ENCODE measurements at places on chromosomes 12 and 14.
A peak's percentile ranks its signal among the peaks of the same experiment; 100 is the strongest.

DNA sequence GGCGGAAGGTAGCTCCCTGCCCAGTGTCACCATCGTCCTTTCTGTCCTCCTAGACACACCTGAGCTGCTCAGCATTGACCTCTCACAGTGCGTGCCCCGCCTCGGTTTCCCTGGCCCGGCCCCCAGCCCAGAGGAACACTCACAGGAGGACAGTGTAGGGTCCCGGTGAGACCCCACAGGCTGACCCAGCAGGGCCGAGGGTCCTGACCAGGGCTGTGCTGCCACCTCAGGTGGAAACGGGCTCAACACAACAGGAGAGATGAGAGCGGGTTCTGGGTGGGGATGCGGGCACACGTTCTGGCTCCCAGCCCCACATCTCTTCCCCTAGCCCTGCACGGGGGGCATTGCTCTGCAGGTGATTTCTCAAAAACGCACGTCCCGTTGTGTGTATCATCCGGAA, 98.1 kb downstream of the PIWIL1 start:
- DNase-seq: no peak

GRCh38 chr12:6396031-6396430, 12.1 kb downstream of the LTBR start:
- DNase-seq: no peak

DNA sequence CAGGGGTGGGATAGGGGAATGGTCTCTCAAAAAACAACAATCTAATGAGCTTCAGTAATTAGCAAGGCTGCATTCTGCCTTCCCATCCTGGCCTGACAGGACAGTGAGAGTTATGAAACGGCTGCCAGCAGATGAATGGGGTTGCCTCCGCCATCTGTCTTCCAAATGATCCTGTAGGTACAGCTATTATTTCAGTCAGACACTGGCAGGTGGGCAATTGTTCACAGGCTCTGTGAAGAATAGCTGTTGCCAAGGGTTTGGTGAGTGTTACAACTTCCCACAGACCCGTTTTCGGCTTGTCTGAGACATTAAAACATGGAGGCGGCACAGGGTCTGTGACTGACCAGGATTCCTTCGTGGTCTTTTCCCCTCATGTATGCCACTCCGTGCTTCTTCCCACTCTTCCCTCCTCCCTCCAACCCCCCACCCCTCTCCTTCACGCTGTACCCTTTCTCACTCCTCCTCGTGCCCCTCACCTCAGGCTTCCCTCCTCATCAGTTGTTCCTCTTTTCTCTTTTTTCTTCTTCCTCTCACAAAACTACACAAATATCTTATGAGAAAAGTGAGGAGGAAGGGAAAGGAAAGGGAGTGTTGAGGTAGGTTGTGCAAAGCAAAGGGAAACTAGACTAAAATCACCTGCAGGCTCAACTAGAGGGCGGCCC, 160.8 kb upstream of the GZMB start:
- DNase-seq: no peak

GRCh38 chr12:69024413-69024812, 91.4 kb upstream of the CPM start:
- no peak for DNase-seq

GRCh38 chr12:85996280-85996679, 122.2 kb downstream of the NTS start:
- DNase-seq: no peak

DNA sequence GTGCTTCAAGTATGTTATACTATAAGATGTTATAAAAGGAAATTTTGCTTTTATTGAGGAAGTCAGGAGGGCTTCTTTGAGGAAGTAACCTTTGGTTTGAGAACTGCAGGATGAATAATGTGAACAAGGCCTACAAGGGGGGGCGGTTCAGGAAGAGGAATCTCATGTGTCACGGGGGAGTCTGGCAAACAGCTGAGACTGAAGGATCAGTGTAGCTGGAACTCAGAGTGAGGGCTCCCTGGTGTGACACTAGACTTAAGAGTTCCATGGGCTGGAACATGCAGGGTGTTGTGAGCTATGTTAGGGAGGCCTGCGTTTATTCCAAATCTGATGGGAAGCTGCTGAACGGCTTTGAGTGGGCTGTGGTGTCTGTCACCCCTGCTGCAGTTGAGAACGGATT, 62.3 kb downstream of the UNC79 start:
- no peak for DNase-seq

GRCh38 chr14:94974893-94975292, 182.4 kb downstream of the DICER1 start:
- DNase-seq: no peak

DNA sequence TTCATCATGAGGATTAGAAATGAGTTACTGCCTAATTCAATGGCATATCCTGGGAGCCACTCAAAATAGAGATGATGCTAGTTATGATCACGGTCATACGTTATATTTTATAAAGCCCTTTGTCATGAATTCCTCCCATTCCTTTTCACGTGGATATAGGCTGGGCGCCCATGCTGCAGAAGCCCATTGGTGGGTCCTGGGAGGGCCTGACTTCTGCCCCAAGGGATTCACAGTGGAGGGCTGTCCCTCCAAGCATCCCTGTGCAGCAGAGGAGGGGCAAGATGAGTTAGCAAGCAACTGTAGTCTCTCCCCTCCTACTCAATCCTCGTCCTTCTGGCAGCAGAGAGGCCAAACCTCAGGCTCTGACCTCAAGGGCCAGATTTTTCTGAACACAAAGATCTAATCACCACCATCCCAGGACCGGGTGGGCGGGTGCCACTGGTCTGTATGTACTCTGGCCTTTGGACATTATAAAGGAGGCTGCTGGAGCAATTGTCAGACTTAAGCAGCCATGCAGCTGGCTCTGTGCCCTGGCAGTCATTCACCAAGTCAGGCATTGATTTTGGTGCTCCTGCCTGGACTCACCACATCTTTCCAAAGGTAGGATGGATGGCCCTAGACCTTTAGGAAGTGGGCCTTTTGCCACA, 8.6 kb downstream of the GLTP start:
- no peak for DNase-seq

GRCh38 chr14:68234101-68234905, 414.7 kb downstream of the RAD51B start:
- DNase-seq: no peak

DNA sequence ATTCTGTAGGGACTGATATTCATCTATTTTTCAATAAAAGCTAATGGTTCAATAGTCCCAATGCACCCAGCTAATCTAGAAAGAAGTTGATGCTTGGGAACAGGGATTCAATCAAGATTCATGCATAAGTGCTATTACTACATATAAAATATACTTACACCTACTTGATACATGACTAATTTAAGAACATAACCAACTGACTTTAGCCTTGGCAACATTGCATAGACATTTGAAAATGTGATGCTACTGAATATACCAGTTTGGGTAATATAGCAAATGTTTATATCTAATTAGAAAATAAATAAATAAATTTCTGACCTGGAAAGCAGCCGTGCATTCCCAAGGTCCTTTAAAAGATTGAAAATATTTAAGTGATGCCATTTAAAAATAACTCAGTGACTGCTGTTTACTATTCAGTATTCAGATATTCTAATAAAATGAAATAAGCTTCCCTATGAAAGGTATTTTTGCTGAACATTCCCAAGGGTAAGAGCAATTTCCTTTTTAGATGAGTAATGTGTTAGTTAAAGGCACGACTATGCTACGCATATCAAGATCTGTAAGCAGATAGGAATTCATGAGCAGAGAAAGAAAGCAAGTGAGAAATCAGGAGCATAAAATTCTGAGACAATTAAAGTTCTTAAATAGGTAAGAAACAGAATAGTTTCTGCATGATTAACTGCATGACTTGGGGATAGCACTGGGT, 160.6 kb upstream of the SYT1 start:
- DNase-seq: peak; percentile 15

GRCh38 chr12:48996794-48997718, 2.1 kb downstream of the DDN start:
- no peak for DNase-seq

DNA sequence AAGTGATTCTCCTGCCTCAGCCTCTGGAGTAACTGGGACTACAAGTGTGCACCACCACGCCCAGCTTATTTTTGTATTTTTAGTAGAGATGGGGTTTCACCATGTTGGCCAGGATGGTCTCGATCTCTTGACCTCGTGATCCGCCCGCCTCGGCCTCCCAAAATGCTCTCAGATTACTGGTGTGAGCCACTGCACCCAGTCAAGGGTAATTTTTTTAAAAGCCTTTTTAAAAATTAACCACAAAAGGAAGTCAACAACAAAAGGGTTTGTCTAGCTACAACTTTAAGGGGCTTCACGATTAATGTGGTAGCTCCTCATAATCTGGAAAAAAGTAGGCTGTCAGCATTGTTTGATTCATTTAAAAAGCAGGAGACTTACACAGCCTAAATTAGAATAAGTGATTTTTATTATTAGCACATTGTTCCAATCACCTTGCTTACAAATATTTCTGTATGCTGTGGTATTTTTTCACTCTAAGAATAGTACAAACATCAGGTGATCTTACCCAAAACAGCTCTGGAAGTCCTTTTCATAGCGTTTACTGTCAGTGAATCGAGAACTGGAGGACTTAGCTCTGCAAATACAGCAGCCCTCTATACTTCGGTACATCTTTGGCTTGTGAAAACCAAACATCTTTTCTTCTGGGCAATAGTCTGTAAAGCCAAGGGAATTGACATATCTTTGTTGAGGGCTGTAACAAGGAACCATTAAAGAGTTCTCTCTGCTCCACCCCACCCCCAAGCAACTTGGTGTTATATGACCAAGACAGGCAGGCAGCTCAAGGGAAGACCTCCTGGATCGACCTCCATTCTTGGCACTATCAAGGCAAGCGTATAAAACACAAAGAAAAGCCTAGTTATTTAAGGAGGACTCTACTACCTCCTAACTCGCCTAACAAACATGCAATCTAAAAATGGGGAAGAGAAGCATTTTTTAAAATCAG, 28.1 kb downstream of the SINHCAF start:
- no peak for DNase-seq

- DNase-seq: no peak
Observed at GRCh38 chr14:75181293-75182062, 5.1 kb upstream of the TMED10 start.

DNA sequence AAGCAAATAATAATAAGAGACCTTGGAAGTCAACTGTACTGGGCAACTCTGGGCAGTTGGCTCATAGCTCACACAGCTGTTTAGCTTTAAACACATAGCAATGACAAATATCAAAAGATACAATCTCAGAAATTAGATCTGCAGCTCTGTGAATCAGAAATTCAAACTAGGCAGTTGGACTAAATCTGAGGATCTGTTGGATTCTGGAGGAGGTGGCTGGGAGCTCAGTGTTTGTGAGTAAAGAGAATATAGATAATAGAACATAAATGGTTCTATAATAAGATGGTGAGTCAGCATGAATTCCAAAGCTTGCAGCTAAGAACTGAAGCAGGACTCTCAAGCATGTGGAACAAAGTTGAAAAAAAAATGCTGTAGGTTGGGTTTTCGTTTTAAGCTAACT, 1949.4 kb upstream of the SEL1L start:
- peak; percentile 42 for DNase-seq

GRCh38 chr12:93153321-93153720, 224.2 kb upstream of the EEA1 start:
- DNase-seq: no peak

DNA sequence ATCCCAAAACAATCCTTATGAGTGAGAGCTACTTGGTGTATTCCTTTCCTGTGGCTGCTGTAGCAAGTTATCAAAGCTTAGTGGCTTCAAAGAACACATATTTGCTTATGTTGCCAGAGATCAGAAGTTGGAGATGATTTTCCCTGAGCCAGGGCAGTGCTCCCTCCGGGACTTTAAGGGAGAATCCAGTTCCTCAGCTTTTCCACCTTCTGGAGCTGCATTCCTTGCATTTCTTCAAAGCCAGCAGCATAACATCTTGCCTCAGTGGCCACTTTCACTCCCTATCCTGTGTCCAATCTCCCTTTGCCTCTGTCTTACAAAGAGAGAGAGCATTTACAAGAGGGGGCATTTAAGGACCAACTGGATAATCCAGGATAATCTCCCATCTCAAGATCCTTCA, 33.7 kb downstream of the P2RX7 start:
- no peak for DNase-seq

DNA sequence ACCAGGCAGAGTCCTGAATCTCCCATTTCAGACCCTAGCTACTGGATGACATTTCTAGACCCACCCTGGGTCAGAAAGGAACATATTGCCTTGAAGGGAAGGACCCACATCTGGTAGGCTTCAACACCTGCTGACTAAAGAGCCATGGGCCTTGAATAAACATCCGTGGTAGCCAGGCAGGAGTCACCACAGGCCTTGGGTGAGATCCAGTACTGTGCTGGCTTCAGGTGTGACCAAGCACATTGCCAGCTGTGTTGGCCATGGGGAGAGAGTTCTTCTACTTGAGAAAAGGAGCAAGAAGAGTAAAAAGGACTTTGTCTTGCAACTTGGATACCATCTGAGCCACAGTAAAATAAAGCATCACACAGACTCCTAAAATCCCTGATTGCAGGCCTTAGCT, 332.6 kb downstream of the SLC16A7 start:
- no peak for DNase-seq

- no peak for DNase-seq
Observed at GRCh38 chr12:42924482-42924881, 334.9 kb upstream of the PRICKLE1 start.

DNA sequence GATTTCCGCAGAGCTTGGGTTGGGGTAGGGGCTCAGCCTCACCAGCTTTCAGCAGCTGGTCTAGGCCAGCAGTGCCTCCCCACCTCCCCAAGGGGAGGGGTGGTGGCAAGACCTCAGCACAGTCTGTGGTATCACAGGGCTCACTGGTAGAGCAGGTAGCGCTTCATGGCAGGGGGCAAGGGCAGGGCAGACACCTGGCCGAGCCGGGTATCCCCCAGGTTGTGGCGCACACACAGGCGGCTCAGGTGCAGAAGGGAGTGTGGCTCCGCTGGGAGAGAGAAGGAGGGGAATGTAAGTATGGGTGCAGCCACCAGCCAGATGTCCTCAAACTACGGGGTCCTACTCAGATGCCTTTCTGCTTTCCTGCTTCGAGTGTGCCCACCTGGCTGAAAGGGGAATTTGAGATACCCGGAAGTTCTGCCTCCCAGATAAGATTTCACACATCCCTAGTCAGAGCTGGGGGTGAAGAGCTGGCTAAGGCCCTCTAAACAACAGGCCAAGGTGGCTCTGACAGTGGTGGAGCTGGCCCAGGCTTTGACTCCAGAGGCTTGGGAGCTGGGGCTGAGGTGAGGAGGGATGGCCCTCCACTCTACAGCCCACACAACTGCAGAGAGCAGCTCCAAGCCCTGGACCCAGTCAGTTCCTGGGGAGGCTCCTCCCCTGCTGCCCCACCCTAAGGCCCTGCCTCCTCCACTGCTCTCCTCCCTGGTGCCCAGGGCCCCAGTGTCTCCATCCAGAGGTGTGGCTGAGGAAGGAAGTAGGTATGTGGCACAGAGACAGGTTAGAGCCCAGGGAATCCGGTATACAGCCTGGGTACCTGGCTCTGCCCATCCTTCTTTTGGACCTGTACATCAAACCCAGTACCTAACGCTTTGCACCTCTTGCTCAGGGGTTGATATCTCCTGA, 1.8 kb downstream of the SPSB2 start:
- DNase-seq: no peak

- DNase-seq: no peak
Observed at GRCh38 chr14:56524971-56525677, 54.5 kb upstream of the TMEM260 start.

- DNase-seq: no peak
Observed at GRCh38 chr12:55827806-55828205, 1.6 kb downstream of the DNAJC14 start.

All from amniotic stem cell (primary cell).